NCI-H1092 (cell line): ENCODE measurements at places on chromosomes 5 and 9.

- DNase-seq: no peak
Measured at GRCh38 chr5:176162198-176162597, 76.0 kb upstream of the SIMC1 start.

- DNase-seq: no peak
Measured at GRCh38 chr5:140110646-140110957, 3.3 kb upstream of the PURA start.

DNA sequence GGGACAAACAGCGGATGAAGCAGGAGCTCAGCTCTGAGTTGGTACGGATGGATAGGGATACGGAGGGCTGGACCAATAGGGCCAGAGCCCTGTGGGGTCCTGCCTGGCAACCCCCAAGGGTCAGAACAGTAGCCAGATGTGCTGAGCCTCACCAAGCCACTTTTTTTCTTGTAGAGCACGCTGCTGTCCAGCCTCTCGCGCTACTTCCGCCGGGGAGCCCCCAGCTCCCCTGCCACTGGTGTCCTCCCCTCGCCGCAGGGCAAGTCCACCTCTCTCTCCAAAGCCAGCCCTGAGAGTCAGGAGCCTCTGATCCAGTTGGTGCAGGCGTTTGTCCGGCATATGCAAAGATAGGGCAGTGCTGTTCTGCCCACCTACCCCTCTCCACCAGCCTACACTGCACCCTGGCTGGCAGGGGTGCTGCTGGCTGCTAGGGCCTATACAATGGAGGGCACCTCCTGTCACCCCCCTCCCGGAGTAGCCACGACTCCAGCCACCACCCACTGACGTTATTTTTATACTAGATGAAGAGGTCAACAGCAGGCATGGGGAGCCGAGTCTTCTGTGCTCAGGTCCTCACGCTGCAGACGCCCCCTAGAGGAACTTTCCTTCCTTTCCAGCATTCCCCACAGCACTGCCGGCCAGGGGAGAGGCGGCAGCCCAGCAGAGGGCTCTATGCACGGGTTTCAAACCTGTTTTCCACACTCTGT lies 21.6 kb downstream of the SH3GLB2 start:
- DNase-seq: peak; percentile 42

GRCh38 chr9:131276094-131276888 lies at the start of gene FAM78A:
FAM78A (minus strand) TSS chr9:131276510; CDS start chr9:131276179, 331 bp downstream.
- no peak for DNase-seq

DNA sequence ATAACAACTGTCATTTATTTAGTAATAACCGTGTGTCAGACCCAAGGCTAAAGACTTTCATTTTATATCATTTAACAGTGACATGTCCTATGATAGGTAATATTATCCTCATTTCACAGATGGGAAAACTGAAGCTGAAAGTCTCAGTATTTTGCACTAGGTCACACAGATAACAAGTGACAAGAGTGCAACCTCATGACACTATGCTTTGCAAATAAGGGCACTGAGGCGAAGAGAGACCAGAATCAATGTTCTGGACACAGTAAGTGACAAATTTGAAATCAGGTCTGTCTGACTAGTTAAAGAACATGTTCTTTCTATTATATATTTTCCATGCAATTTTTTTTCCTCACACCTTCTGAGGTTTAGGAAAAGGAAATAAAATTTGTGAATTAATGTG lies 585.7 kb downstream of the LRRC70 start:
- DNase-seq: no peak

- no peak for DNase-seq
Measured at GRCh38 chr5:39164529-39165402, 54.6 kb downstream of the FYB1 start.

DNA sequence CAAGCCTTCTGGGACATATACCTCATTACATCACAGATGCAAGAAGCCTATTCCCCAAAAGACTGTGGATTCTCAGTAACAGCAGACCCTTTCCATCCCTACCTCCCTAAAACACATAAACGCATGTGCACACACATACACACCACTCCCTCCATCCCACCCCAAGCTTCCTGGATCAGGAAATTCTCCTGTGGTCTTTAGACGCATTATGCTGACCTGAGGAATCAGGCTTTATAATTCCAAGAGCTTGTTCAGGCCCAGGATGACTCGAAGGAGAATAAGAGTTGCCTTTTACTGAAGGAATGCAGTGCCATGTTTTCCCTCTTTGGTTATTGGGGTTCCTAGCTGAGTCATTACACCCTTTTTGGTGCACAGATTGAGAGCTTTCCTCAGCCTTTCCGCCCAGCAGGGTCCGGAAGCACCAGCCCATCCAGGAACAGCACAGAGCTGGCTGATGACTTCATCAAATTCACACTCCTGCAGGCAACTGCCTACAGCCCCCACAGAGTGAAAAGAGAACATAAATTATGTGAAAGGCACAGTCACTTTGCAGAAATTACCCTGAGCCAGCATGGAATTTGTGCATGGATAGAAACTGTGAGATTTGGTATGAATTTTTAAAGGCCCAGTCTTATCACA lies 385.0 kb upstream of the TRPC7 start:
- DNase-seq: no peak

- peak; percentile 80 for DNase-seq
Measured at GRCh38 chr9:83538172-83538889, at the start of gene FRMD3. FRMD3 (minus strand) TSS chr9:83538401; CDS start chr9:83538231, 170 bp downstream.

- DNase-seq: no peak
Measured at GRCh38 chr5:175246242-175246888, 197.6 kb downstream of the DRD1 start.

GRCh38 chr9:90102292-90102901 lies 497.6 kb downstream of the GADD45G start:
- DNase-seq: peak; percentile 85

DNA sequence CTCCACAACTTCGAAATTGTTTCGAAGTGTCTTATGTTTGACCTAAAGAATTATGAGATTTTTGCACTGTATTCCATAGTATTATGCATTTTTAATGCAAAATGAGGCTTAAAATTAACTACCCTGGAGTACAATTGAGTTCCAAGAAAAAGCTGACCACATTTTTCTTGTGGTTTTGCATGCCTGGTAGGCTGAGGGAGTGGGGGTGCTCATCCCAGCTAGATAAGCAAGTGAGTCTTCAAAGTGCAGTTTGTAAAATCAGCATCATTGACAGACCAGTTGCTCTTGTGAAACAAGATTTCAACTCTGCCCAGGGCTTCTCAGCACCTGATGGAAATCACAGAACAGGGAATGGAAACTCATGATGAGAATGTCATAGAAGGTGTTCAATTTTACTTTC lies 17.0 kb upstream of the NDUFS4 start:
- no peak for DNase-seq

GRCh38 chr9:133715295-133715865 lies 22.8 kb downstream of the SARDH start:
- DNase-seq: no peak
